ENCODE measurements at places on chromosomes 12 and 14.

DNA sequence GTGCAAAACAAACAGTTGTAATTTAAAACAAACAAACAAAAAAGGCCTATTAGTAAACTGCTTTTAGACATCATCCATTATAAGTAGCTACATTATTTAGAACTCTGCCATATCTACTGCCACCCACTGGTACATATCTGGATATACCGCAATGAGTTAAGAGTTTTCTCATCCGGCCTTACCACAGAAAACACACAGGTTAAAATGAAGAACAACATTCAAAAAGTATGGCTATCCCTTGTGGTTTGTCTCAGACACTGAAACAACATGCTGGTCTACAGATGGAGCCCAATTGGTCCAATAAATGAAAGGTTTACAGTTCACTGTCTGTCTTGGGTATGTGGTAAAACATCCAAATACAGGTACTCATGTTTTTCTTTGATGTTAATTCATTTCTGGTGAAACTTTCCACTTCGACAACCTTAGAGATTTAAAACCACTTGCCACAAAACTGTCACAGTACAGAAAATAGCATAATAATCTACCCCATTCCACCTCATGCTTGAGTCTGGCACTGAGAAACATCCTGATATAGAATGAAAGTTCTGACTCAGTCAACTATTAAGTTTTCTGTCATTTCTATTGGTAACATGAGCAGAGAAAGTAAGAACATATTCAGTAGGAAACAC lies 354.3 kb downstream of the CEP128 start:
- DNase-seq = no peak

DNA sequence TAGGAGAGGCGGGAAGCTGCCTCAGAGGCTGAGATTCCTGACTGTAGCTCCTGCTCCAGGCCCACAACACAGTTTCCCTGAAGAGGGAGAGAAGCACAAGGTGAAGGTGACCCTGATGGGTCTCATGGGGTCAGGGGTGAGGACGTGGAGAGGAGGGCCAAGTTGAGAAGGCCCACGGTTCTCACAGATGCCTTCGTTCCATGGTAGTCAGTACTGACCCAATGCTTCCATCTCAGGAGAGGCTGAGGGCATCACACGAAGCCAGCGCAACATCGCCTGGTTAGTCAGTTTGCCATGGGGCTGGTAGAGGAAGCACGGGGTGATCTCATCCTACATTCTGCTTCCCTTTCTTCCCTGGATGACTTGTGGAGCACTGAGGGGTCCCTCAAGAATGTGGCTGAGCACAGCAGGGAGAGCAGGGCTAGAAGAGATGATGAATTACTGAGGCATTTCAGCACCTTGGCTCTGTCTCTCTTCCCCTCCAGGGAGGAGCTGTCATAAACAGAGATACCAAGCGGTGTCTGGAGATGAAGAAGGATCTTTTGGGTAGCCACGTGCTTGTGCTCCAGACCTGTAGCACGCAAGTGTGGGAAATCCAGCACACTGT lies 51.9 kb downstream of the GALNT8 start:
- no peak for DNase-seq

- DNase-seq = no peak
These were observed 6.0 kb downstream of the GALNT9 start for GRCh38 chr12:132323171-132324010.

GRCh38 chr12:10001171-10001776 lies 2.4 kb upstream of the CLEC1B start:
- DNase-seq = no peak

GRCh38 chr12:86735072-86735471 lies 478.9 kb upstream of the MGAT4C start:
- no peak for DNase-seq

DNA sequence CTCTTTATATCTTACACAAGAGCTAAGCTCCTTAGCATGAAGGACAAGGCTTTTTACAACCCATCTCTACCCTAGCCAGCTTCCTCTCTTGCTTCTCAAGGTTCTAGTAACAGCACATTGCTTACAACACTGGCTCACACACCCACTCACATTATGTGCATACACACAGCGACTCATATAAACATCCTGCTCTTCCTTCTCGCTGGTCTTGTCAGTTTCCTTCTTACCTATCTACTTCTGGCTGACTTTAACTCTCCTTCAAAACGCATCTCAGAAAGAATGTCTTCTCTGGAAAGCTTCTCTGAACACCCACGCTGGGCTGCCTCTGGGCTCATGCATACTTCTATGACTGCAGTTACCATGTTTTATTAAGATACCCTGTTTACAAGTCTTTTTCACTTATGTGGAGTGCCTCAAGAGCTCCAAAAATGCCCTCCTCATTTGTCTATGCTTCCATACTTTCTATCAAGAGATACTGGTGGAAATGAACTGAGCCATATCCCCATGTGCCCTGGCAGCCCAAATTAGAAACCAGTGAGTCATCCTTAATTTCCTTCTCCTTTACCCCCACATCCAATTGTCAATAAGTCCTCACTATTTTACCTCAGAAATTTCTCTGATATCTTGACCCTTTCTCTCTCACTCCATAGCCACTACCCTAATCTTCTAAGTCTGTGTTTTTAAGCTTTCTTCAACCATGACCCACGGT lies 126.9 kb upstream of the KRAS start:
- DNase-seq = no peak

DNA sequence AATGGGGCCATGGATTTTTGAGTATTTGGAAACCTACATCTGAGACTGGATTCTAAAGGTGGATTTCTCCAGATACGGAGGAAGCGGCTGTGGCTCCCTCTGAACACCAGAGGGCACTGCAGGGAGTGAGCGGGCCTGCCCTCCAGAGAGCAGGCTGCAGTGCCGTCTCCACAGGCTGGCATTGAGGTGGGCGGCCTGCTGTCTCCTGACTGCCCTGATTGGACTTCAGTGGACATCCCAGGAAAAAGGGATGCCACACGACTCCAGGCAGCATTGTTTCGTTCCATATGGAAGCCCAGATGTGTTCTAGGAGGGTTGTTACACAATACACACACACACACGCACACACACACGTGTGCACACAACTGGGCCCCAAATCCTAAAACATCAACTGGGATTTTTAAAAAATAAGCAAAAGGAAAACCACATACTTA lies 20.9 kb upstream of the ANO2 start:
- DNase-seq = peak; percentile 42

- no peak for DNase-seq
These were observed 3.9 kb downstream of the PPP4R3A start for GRCh38 chr14:91506226-91506625.

DNA sequence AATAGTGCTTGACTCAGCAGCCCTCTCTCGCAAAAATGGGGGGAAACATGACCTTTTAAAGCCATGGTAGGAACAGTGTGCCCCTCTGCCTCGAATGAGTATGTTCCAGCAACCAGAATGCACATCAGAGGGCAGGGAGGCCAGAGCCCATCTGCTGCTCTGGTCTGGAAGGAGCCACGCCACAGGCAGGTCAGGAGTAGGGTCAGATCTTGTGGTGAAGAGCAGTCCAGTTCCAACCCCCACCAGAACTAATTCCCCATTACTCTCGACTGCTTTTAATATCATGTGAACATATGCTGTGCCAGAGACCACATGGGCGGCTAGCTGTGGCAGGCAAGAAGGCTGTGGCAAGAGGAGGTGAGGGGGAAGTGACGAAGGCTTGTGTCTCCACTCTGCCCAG lies 34.6 kb upstream of the TMX1 start:
- DNase-seq = no peak

GRCh38 chr12:58765653-58766512 lies 154.4 kb downstream of the LRIG3 start:
- no peak for DNase-seq

DNA sequence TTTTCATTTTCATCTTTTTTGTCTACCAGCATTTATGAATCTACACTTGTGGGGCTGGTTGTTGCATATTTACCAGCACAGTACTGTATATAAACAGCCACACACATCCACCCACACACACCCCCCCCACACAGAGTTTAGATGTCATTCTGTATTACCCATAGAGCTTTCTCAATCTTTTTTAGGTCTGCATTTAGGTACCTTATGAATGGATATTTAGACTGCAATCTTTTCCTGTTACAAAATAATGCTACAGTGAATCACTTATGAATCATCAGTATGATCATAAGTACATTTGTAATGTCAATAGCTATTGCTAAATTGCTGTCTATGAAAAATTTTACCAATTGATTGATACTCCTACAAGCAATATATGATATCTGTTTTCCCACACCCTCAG lies 67.3 kb upstream of the STK38L start:
- DNase-seq = no peak

- DNase-seq = no peak
These were observed 60.1 kb downstream of the TSPAN9 start for GRCh38 chr12:3137268-3137781.

- no peak for DNase-seq
These were observed 1683.8 kb upstream of the SEL1L start for GRCh38 chr14:83217492-83217891.

GRCh38 chr14:89503431-89503996 lies 86.5 kb upstream of the FOXN3 start:
- DNase-seq = peak; percentile 12

GRCh38 chr14:101116486-101117130 lies 213.1 kb upstream of the RTL1 start:
- no peak for DNase-seq

DNA sequence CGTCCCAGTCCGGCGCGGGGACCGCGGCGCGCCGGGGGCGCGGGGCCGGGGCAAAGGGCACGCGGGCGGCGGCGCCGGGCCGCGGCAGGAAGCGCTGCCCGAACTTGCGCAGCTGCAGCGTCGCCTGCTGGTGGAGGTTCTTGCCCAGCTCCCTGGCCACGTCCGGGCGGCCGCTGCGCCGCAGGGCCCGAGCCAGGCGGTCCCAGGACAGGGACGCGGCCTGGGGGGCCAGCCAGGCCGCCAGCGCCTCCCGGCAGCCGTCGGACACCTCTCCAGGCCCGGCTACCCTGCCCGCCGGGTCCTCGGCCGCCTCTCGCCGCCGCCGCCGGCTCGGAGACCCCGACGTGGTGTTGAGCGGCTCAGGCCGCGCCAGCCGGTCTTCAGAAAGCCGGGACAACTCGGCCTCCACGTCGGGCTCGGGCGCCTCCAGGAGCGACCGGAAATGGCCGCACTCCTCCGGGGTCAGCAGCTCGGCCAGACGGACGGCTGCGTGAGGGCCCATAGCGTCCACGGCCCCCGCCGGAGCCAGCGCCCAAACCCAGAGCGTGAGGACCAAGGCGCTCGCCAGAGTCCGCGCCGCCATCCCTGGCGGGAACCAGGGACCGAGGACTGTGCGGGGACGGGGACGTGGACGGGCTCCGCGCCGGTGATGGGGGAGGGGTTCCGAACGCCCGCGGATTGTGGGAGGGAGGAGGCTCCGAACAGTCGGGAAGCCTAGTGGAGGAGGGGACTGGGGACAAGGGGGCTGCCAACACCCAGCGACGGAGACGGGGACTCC lies 34.0 kb downstream of the FIGNL2 start:
- DNase-seq = no peak

DNA sequence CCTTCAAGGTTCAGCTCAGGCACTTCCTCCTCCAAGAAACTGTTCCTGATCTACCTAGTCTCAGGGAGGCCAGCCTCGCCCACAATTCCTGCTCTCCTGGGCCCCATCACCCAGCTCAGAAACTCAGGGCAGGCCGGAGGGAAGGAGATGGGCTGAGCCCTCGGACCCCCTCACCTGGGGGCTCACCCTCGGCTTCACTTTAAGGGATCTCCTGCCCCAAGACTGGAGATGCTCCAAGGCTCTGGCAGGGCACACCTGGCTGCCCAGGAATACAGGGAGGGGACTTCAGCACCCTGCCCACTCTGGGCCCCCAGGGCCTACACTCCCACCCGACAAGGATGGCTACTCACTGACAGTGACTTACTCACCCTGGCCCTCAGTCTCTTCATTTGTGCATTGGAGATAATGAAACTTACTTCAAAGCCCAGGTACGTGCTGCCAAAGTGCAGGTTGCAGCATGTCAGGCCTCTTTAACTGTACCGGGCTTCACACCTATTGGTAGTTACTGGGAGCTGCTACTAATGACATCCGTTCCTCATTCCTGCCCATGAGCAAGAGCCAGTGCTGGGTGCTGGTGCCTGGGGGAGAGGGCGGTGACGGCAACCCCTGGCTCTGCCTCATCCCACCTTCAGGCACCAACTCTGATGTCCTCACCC lies 21.0 kb upstream of the PPP1R13B start:
- no peak for DNase-seq

- DNase-seq = no peak
These were observed 127.9 kb downstream of the EFCAB11 start for GRCh38 chr14:89826596-89826995.

DNA sequence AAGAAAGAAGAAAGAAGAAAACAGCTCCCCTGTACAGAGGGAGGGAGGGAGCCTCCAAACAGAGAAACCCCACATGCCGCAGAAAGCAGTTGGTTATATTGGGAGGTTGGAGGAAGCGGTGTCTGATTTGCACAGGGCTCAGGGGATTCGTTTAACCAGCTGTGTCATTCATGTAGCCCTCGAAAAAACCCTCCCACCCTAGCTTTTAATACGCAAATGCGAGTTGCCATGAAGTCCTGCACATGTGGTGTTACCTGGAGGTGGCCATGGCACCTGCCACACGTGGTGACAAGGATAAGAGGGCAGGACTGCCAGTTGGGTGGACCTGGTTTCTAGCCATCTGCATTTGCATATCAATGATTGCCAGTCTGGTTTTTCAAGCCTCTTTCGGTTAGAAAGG lies 40.9 kb downstream of the TMEM30B start:
- DNase-seq = no peak
